ENCODE measurements at places on chromosomes 3 and 15.

DNA sequence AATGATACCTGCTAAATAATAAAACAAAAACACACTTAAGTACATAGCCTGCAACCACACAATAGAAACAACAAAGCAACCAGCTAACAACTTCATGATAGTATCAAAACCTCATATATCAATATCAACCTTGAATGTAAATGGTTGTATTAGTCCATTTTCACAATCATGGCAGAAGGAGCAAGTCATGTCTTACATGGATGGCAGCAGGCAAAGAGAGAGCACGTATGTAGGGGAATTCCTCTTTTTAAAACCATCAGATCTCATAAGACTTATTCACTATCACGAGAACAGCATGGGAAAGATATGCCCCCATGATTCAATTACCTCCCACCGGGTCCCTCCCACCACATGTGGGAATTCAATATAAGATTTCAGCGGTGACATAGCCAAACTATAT lies 44.5 kb upstream of the PTX3 start:
- DNase-seq, result no peak

GRCh38 chr3:6680119-6680806 lies 180.7 kb upstream of the GRM7 start:
- no peak for DNase-seq

GRCh38 chr15:85766001-85766831 lies 28.5 kb downstream of the KLHL25 start:
- DNase-seq, result no peak

DNA sequence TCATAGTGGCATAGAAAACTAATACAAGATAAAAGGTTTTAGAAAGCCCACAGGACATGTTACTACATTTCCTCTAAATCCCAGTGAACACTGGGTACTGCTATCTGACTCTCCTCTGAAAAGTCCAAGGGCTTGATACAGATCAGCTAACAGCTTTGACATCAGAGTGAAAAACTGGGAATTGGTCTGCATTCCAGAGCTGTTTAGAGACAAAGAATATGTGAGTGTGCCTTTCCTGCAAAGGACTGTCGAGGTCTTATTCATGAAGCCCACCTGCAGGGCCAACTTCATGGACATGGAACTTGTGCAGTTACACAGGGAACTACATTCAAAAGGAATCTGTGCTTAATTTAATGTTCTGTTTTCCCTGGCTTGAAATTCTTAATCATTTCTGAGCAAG lies 5.2 kb upstream of the TMCO5A start:
- no peak for DNase-seq

DNA sequence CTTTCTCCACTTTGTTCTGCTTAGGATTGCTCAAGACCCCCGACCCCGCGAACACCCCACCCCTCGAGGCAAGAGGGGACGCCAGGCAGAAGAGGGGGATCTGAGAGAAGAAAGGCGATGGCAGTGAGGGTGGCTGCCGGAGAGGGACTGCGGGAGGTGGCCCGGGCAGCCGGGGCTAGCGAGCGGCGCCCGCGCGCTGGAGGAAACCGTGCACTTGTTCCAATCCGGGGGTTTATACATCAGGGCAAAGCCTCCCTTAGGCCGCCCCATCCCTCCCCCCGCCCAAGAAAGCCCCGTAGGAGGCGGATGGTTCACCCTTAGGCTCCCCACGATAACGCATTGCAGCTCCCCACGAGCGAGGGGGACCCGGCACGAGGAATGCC lies 475 bp downstream of the ERC2 start:
- no peak for DNase-seq

DNA sequence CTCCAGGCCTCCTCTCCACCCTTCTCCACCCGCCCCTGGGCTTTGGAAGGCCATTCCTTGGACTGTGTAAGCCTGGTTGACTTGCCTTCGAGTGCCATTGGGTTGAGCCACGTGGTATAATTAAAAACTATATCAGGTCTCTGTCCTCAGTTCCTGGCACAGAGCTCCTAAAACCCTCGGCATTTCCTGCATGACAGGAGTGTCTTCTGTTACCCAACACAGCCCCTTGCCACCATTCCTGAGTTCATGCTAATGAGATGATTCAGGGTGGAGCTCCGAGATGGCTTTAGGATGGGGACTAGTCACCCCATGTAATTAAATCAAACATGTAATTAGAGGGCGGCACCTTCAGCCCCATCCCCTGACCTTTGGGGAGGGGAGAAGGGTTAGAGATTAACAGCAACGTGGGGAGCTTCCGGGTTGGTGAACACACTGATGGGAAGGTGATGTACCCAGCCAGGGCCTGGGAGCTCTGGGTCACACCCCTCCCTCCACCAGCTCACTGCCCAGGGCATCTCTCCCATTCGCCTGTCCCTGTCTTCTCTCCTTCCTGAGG lies 256.4 kb downstream of the FAM43A start:
- no peak for DNase-seq

DNA sequence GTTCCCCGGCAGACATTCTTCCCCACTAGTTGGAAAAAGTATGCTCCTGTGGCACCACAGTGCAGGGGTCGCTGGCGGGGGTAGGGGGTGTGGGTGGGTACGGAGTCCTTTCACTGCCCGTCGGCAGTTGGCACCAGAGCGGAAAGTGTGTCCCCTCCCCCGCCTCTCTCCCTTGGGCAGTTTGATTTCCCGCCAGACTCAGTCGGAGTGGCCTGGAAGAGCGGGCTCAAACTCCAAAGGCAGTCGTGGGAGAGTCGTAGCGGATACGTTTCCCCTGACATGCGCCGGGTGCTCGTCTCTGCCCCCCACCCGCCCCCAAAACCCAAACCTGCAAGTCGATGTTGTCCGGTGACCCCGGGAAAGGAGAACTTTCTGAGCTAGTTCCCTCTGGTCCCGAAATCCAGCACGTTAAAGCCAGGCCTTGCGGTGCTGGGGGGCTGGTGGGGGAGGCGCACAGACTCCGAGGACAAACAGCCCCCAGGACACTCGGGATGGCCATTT lies 4.4 kb upstream of the FOXB1 start:
- no peak for DNase-seq

DNA sequence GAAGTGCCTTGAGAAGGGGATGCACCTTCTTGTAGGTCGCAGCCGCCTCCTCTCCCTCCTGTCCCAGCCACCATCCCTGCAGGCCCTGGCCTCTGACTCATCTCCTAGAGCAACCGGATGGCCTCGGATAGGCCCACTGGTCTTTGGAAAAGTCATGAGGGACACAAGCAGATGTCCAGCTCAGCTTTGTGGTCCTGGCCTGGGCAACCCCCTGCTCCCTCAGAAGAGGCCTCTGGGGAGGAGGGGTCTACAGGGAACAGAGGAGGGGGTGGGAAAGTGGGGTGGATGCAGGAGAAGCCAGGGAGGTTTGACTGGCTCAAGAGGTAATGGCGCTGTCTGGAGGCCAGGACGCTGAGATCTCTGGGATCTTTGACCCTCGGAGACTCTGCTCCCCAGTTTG lies 259.2 kb upstream of the TLE3 start:
- DNase-seq, result no peak

DNA sequence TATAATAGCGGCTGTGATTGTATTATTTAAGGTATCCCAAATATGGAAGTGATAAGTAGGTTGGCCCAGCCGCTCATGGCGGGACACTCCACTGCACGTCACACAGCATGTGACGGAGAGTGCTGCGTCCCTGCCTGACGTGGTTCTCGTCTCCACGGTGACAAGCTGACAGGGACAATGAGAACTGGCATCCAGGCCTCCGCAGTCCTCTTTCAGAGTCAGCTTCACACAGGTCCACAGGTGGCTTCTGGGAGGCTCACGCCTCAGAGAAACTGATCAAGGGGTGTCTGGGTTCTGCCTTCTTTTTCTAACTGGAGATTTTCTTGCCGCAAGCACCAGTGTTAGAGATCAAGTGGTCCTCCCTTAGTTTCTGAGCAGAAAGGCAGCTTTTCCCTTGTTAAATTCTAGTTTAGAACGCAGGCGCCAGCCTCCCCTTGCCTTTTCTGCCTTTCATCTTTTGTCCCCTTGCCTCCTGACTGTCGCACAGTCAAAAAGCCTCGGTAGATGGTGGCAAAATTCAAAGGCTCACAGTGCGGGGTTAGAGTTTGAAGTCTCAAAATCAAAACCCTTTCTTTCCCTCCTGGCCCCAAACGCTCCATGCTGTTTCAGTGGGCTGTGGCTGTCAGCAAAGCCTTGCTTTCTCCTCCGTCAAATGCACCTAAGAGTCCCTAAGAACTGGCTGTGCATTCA lies 120.9 kb downstream of the ATP10A start:
- DNase-seq, result no peak

DNA sequence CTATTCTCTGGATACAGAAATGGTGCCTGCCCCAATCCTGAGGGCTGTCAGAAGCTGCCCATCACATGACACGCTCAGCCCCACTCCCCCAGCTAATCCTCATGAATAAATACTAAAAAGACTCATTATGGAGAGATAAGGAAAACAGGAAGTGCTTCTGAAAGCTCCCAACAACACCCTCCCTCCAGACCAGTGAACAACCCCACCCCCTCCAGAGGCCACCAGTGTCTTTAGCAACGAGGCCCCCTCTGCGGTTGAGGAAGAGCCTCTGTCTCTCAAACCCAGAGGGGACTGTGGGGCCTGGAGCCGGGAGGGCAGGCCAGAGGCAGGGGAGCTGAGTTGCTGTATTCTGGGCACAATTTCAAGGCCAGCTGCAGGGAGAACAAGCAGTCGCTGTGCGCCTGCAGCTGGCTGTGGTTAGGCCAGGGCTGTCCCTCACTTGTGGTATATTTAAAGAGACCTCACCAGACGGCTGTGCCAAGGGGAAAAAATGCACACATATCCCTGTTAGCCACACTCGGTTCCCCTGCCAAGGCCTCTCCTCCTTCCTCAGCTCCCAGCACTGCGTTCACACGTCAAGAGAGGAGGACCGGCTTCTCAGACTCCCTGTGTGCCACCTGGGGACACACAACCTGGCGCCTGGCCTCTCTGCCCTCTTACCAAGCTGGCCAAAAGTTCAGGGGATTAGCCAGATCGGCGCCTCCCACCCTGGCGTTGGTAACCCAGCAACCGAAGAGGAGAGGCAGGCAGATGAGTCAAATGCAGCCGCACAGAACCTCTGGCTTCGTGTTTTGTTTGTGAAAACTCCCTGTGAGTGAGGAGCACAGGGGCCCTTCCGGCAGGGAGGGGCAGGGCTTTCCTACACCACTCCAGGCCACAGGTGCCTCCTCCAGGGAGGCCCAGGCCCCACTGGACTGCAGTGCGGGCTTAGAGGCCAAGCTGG lies 101.2 kb upstream of the ETV5 start:
- DNase-seq, result no peak

DNA sequence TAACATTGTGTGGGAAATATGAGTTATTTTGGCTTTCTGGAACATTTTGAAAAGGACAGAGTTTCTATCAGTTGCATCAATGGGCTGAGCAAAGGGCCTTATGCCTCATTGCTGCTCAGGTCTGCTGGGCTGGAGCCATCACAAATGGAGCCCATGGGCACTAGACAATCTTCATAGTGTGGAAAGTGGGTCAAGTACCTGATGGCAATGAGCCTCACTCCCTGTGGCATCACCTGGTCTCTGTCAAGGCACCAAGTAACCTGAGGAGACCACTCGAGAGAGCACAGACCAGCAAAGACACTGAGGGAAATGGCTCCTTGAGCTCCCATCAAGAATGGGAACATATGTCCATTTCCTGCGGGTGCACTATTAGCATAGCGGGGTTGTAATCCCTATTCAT lies 96.7 kb upstream of the PPP2R3A start:
- no peak for DNase-seq

All from natural killer cell treated with Interleukin-12 subunit alpha and Interleukin-12 subunit beta and Interleukin-15 and Interleukin-18, amount 100 ng/mL, for 72 hours (primary cell).